Fibroblast of gingiva (primary cell): ENCODE measurements at places on chromosomes 3 and 15.

- no peak for DNase-seq
Measured at GRCh38 chr3:17300441-17300840, 415.7 kb downstream of the PLCL2 start.

- DNase-seq: no peak
Measured at GRCh38 chr3:194139814-194140391, 4.0 kb downstream of the HES1 start.

GRCh38 chr3:166734734-166735133 lies 645.4 kb downstream of the ZBBX start:
- DNase-seq: no peak

GRCh38 chr3:27360113-27361078 lies 8.8 kb downstream of the NEK10 start:
- peak; percentile 21 for DNase-seq

- no peak for DNase-seq
Measured at GRCh38 chr3:194330160-194330559, 21.0 kb downstream of the CPN2 start.

- DNase-seq: no peak
Measured at GRCh38 chr3:53493963-53494791, at the start of gene CACNA1D. Gene CACNA1D, plus strand, starts transcription at chr3:53494611. Its CDS starts 556 bp downstream, at chr3:53495167.

DNA sequence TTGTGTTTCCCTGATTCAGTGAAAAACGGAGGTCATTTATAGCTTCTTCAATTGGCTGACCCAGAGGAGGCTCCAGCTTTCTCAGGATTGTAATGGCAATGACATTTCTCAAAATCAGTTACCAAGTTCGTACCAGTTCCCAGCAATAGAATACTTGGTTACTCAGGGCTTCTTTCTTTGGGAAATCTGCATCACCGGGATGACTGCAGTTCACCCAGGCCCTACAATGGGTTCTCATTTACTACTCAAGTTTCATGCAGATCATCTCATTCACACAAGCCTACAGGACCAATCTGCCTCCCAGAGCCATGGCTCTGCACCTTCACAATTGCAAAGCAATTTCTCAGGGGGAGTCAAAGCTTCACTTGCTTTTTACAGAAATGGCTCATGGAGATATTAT lies 109.6 kb downstream of the FHIT start:
- DNase-seq: no peak

- DNase-seq: peak; percentile 20
Measured at GRCh38 chr3:72129501-72130094, 344.6 kb upstream of the PROK2 start.
